Large intestine (tissue), 12 donors: ENCODE measurements at places on chromosomes 16 and 17. TPM values are rescaled to one million over a fixed set of nuclear protein-coding genes. Genes with fewer than 3 reads are reported as not detected.

DNA sequence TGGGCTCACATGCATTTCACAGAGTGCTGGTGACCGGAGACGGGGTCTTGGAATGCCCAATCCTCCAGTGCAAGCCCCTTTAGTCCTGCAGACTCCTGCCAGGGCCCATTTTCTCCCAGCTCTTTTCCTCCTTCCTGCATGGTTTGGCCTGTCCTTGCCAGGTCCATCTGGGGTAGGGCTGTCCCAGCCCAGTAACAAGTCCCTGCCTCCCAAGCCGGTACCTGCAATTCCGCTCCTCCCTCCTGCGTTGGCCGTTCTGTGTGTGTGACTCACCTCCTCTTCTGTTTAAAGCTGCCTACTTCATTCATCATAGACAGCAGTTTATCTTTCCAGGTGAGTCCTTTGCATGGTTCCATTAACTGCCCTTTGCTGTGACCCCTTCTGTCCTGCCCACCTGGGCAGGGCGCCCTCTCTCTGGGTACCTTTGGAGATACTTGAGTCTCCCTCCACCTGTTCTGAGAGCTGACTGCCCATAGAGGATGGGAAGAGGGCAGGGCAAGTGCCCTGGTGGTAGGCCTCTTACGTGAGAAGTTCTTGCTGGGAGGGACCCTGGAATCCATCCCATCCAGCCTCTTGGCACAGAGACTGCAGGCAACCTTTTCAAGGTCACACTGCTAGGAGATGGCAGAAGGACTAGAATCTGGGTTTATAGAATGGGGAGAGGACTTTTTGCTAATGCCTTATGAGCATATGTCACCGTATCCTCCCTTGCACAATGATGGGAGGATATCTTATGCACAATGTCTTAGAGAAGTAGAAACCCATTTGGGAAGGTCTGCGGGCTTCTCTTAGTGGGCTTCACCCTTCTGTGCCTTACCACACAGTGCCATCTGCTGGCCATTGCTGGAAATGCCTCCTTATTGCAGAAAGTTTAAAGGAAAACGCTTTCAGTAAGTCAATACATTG lies 29.7 kb upstream of the LGALS9 start:
- DNase-seq, result peak; percentile 66

DNA sequence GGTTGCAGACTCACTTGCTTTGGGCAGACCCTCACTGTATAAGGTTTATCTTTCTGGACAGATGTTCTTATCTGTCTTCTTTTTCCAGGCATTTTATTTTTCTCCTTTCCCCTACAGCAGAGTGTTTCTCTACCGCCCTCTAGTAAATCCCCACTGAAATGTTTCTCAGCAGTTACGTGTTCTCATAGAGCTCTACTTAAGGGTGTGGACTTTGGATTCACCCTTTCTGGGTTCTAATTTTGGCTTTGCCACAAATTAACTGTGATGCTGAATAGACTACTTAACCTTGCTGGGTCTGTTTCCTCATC lies 2.0 kb downstream of the ADAT1 start:
- DNase-seq, result no peak

- no peak for DNase-seq
These were observed 9.8 kb upstream of the SOST start for GRCh38 chr17:43768382-43768781.

- DNase-seq, result peak; percentile 45
These were observed at the start of the genes ARSG and SLC16A6 for GRCh38 chr17:68290955-68291835. Gene ARSG, plus strand, starts transcription at chr17:68291495. Its CDS starts 15,999 bp downstream, at chr17:68307494. Gene SLC16A6, minus strand, starts transcription at chr17:68291127. Its CDS starts 12,807 bp downstream, at chr17:68278320.

The SLC16A6 gene
- 0.27 TPM for polyA plus RNA-seq

The REXO5 gene
- polyA plus RNA-seq, result 6.7 TPM

The SCO1 gene
- 43.9 TPM for polyA plus RNA-seq

The CBX4 gene
- 53.7 TPM for polyA plus RNA-seq
